ENCODE measurements at places on chromosomes 5 and 9.

GRCh38 chr5:66242050-66242715 is 98.1 kb downstream of the SREK1 start:
- DNase-seq: no peak

GRCh38 chr5:97968346-97968745 is 785.3 kb upstream of the RIOK2 start:
- DNase-seq: no peak

- no peak for DNase-seq
Measured at GRCh38 chr5:43396762-43397304, 15.4 kb downstream of the CCL28 start.

GRCh38 chr9:131874447-131874846 is 134.6 kb upstream of the RAPGEF1 start:
- peak; percentile 18 for DNase-seq

DNA sequence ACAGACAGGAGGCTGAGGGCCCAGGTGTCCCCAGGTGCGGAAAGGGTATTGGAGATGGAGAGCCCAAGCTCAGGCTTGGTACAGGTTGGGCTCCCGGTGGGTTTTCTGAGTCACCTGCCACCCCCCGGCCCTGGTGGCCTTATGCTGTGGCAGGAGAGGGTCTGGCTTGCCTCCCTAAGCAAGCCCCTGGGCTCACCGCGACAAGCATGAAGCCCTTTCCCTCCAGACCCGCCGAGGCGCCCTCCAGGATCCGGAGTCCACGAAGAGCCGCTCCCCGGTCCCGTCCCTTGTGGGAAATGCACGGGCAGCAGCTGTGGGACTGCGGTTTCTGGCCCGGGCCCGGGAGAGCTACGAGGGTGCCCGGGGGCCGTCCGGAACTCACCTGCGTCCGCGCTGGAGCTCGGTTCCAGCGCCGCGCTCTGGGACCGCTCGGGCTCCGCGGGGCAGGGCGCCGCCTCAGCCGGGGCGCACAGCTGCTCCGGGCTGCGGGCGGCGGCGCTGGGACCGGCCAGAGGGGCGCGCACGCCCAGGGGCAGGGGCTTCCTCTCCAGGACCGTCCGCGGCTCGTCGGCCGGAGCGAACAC is 757 bp downstream of the SAPCD2 start:
- no peak for DNase-seq

- no peak for DNase-seq
Measured at GRCh38 chr5:402615-403359, 40.2 kb upstream of the EXOC3 start.

DNA sequence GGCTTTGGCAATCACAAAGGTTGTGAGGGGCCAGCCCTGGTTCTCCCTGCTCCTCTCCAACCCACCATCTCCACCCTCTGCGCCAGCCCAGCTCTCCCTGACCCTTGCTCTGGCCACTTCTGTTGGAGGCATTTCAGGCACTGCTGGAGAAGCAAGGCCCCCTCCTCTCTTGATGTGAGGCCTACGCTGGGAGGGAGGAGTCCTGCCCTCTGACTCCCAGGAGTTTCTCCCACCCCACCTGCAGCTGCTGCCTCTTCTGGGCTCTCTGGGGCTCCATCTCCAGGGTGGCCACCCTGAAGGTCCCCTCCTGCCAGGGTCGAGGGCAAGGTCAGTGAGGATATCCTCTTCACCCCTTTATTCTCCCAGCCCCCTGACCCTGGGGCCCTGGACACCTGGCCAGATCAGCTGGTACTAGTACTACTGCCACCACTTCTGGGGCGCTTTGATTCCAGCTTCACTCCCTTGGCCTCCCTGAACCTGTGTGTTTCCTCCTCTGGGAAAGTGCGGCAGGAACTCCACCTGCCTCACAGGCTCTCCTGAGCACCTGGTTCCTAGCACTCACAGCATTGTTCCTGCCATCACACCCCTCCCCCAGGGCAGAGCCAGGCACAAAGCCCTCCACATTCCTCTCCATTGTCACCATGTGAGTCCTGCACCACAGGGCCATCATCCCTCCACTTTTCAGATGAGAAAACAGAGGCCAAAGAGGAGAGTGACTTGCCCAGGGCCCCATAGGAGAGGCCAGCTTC is 23.8 kb upstream of the TDRD7 start:
- DNase-seq: no peak

- no peak for DNase-seq
Measured at GRCh38 chr9:87696641-87697040, 29.3 kb upstream of the CTSL start.

Measured in neuronal stem cell (in vitro differentiated cells).